NCI-H2029 treated with DMSO at 0.1 percent for 48 hours (cell line): ENCODE measurements at places on chromosomes 3 and 15.

GRCh38 chr15:58677426-58677825, 72.1 kb downstream of the ADAM10 start:
- no peak for DNase-seq

DNA sequence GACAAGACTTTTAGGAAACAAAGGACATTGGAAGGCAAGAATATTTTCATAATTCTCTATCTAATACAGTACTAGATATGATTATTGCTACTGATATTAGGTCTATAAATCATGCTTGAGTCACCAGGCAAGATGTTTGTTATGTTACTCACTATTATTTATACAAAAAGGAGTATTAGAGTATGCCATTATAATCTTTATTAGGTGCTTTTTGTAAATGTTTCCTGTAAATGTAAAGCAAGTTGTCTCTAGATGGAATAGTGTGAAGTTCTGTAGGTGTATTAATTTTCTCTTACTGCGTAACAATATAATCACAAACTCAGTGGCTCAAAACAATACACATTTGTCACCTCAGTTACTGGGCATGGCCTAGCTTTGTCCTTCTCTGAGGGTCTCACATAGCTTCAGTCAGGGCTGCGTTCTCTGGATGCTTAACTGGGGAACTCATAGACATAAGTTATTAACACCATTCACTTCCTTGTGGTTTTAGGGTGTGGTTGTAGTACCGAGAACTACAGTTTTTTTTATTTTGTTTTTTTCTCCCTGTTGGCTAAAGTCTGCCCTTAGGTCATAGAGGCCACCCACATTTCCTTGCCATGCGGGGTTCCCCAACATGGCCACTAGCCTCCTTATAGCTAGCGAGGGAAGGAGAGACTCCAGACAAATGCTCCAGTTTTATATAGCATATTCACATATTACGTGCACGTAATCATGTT, 20.3 kb upstream of the MAP3K13 start:
- no peak for DNase-seq

- DNase-seq: no peak
Measured at GRCh38 chr15:70227147-70227546, 129.4 kb upstream of the TLE3 start.

DNA sequence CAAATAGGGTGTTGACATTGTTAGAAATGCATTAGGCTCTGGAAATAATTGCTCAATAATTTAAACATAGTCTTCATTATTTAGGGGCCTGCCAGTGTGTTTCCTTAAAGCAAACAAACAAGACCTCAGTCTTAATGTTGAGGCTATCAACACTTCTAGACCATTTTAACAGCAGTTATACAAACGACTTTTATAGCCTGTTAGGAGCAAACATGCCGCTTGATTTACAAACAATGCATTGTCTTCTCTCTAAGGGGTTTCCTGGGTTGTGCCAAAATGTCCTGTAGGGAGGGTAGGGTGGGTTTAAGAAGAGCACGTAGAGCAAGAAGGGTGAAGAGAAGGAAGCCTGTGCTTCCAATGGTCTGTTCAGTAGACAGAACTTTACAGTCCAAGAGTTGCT, 53.7 kb downstream of the TPRG1 start:
- DNase-seq: no peak

GRCh38 chr15:63833021-63833696, 589 bp downstream of the HERC1 start:
- no peak for DNase-seq

GRCh38 chr3:77381431-77381830, 341.5 kb downstream of the ROBO2 start:
- no peak for DNase-seq

DNA sequence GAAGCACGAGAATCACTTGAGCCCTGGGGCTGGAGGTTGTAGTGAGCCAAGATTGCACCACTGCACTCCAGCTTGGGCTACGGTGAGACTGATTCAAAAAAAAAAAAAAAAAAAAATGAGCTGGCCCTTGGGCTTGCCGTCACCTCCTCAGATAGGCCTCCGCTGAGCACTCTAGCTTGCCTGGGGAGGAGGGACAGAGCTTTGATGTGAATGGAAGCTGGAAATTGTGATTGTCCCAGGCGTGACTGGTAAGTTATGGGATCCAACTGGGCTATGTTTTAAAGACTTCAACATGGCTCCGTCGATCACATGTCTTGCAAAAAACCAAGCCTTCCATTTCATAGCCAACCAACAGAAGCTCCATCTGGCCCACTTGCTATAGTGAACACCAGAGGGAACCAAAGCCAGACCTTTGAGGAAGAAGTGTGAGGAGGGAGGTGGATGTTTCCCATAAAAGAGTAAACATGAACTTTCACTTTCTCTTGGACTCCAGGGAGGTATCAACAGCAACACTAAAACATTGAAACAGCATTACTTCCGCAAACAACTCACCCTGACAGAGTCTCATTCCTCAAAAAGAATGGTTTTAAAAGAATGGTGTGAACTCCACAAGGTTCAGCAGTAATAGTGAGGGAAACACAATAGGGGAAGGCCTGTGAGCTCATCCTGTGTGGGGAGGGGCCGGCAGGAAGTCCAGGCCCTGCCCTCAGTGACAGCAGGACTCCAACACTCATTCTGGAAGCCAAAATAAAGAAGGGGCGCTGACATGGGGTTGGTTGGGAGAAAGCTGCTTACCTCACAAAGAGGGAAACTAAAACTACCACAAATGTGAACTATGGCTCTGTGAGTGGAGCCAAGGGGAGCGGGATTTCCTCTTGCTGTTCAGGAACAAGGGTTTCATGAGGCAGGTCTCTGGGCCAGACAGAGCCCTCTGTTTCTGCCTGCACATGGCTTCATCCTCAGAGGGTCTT, 59.2 kb upstream of the IL12A start:
- no peak for DNase-seq

DNA sequence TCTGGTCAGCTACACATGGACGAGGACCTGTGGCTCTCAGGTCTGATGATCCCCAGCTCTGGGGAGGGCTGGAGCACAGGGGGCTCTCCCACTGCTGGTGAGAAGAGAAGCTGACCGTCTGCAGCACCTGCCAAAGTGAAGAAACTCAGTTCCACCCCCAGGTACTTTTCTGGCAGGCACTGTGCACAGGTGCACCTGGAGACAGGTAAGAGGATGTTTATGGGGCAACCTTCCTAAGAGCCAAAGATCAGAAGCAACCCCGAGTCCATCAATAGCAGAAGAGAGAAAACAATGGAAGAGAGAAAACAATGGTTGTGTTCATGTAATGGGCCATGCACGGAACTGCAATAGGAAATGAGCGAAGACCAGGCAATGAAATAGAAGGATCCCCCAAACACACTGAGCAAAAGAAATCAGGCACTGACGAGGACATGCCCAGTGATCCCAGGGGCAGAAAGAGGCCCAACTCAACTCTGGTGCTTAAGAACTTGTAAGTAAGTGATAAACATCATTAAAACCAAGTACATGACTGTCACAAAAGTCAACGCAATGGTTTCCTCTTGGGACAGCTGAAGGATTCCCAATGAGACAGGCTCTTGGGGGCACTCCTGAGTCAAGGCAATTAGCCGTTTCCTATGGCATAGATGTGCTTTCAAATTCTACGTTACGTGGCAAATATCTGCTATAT, 95.0 kb upstream of the ALDH1A3 start:
- DNase-seq: no peak

- DNase-seq: no peak
Measured at GRCh38 chr3:172189987-172190603, 150.7 kb downstream of the FNDC3B start.

DNA sequence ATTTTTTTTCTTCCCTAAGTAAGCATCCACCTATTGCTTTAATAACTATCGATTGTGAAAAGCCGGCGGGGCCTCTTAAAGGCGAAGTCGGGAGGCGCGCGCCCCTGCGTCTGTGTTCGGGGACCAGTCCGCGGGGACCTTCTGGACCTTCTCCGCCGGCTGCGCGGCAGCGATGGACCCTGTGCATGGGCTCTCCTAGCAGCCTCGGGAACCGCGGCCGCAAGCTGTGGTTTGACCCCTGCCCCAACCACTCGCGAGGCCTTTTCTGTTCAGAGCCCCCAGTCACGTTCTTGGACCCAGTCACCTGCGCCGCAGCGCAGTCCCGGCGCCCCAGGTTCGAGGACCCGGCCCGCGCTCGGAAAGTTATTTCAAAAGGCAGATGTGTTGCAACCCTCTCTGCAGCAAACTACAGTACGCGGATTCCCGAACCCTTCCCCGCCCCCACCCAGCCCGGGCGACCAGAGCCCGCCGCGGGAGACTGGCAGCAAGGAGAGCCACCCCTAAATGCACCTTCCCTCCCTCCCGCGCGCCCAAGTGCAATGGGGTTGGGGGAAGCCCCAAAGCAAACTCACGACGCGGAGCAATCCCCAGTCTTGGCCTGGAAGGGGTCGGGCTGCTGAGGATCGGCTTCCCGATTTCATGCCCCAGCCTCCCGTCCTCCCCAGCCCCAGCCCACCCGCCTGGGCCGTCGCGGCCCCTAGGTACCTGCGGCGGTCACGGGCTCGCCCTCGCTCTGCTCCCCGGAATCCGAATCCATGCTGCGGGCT, 684 bp downstream of the TNFAIP8L3 start:
- no peak for DNase-seq

DNA sequence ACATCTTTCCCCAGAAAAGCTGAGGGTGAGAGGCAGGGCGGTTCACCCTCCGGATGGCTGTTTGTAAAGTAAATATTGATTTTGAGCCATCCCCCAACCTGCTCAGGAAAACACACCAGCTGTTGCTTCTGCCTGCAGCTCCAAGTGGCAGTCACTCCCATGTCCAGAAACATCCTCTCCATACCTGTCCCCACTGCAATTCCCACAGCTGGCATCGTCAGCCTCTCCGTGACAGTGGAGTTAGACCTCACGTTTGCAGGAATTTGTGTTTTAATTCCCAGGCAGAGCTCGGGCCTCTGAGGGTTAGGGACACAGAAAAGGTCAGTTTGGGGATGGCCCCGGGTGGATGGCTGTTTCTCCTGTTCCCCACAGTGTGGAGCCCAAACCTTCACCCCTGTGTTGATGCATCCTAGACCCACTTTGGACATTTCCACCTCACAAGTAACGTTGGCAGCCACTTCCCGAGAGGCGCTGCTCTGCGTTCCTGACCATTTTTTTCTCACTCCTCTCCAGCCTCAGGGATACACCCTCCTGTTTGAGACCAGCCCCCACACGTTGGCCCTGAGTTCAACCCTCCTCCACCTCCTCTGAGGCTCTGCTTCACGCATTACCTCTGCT, 11.8 kb upstream of the FAM174B start:
- DNase-seq: peak; percentile 15

DNA sequence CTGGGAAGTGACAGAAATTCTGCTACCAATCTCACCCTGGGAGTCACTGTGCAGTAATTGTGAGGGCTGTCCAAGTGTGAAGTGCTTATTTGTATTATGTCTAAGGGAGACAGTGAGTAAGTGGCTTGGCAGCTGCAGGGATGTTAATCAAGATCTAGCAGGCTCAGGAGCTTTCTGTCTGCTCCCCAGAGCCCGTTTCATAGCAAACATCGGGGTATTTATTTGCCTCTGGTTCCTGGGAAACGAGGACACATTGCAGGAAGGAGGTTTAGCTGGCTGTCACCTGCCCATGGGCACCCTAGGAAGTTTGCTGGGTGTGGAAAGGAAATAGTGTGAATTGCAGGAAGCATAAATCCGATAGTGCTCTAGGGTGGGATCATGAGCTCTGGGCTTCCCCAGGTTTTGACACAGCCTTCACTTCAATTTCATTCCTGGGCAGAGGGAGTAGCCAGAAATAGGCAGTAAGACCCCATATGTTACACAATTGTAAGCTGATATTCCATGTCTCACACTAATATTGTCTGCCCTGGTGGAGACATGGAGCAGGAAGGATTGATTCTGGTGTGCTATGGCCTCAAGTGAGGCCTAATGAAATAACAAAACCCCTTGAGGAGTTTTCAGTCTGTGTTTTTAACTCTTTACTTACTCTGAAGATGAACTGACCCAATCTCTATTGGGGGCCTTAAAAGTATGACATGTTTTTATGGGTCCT, 74.1 kb upstream of the MITF start:
- peak; percentile 60 for DNase-seq

- DNase-seq: peak; percentile 50
Measured at GRCh38 chr3:126476166-126477060, 722 bp upstream of the ZXDC start.

GRCh38 chr3:113741086-113741485, 5.0 kb downstream of the NAA50 start:
- no peak for DNase-seq

GRCh38 chr15:71353171-71353570, 237.9 kb downstream of the THSD4 start:
- no peak for DNase-seq

DNA sequence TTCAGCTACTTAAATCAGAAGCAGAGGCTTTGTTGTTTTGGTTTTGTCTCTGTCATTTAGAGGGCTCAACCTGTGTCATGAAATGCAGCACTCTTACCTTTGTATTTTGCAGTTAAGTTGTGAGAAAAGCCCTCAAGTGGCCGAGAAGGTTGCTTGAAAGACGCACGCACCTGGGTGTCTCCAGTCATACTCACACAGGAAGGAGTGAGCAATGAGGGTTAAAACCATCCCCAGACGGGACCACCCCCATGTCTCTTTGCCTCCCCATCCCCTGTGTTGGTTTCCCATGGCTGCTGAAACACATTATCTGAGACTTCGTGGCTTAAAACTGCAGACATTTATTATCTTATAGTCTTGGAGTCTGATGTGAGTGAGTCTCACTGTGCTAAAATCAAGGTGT, 376.1 kb upstream of the CFAP20DC start:
- DNase-seq: no peak

- no peak for DNase-seq
Measured at GRCh38 chr3:96266395-96267190, 547.8 kb upstream of the EPHA6 start.

DNA sequence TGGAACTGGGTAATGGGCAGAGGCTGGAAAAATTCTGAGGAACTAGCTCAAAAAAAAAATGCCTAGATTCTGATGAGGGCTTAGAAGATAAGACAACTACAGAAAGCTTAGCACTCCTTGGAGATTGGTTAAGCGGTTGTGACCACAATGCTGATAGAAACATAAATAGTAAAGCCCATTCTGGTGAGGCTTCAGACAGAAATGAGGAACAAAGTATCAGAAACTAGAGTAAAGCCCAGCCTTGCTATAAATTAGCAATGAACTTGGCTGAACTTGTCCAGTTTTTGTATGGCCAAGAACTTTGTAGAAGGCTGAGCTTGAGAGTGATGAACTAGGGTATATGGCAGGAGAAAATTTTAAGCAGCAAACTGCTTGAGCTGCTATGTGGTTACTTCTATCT, 25.4 kb downstream of the GOLGB1 start:
- no peak for DNase-seq

GRCh38 chr3:54173371-54173770, 51.0 kb downstream of the CACNA2D3 start:
- DNase-seq: no peak
